ENCODE measurements at places on chromosomes 2 and 18. TPM values are rescaled to one million over a fixed set of nuclear protein-coding genes. Genes with fewer than 3 reads are reported as not detected.

GRCh38 chr18:61851940-61852451 is 40.8 kb downstream of the RNF152 start:
- H3K27ac ChIP-seq, result no peak overlapping the region
- H3K27me3 ChIP-seq, result no peaks in the 10 kb centered on the region
- no peak for DNase-seq
- no peaks in the 10 kb centered on the region for H3K36me3 ChIP-seq

GRCh38 chr2:105770149-105770548 is 25.4 kb downstream of the NCK2 start:
- no peaks in the 10 kb centered on the region for H3K36me3 ChIP-seq
- H3K4me1 ChIP-seq, result peaks cover 31% of the 10 kb centered on the region
- H3K27ac ChIP-seq, result no peak overlapping the region

- no peak overlapping the region for H3K27ac ChIP-seq
- H3K4me3 ChIP-seq, result no peak overlapping the region
- no peaks in the 10 kb centered on the region for H3K36me3 ChIP-seq
- H3K4me1 ChIP-seq, result no peaks in the 10 kb centered on the region
Measured at GRCh38 chr2:180905002-180905401, 75.4 kb upstream of the UBE2E3 start.

Gene CHRNG
- not detected for total RNA-seq

- no peak for DNase-seq
- no peak overlapping the region for H3K27ac ChIP-seq
- no peaks in the 10 kb centered on the region for H3K36me3 ChIP-seq
- peaks cover 6% of the 10 kb centered on the region for H3K27me3 ChIP-seq
Measured at GRCh38 chr2:7517851-7518250, 600.6 kb downstream of the RNF144A start.

Gene C18orf54
- total RNA-seq, result 4.2 TPM

DNA sequence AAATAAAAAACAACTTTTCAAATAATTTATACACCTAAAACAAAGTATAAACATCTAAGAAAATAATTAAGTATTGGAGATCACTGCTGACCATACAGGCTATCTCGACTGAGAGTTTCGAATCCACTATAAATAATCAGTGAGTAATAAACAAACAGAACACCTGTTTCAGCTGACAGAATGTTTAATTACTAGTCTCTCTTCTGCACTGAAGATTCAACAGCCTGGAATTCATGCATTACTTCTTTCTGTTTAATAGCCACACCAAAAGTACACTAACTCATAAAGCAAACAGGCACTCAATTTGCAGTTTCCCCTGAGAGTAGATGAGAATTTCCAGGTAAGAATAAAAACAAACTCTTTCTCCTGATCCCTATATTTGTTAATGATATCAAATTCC is 138.5 kb downstream of the RBMS1 start:
- no peaks in the 10 kb centered on the region for H3K27me3 ChIP-seq
- peaks cover 80% of the 10 kb centered on the region for H3K4me1 ChIP-seq
- DNase-seq, result no peak

- peaks cover 5% of the 10 kb centered on the region for H3K27me3 ChIP-seq
- no peak overlapping the region for H3K27ac ChIP-seq
- no peak overlapping the region for H3K4me3 ChIP-seq
- no peak for DNase-seq
Measured at GRCh38 chr2:26727641-26728561, 35.4 kb downstream of the KCNK3 start.

- peaks cover 70% of the 10 kb centered on the region for H3K27me3 ChIP-seq
- no peak for DNase-seq
- no peak overlapping the region for H3K27ac ChIP-seq
- H3K36me3 ChIP-seq, result no peaks in the 10 kb centered on the region
- no peak overlapping the region for H3K4me3 ChIP-seq
Measured at GRCh38 chr2:1991126-1991525, 246.8 kb upstream of the PXDN start.

Data from left lung (tissue), 14 donors.